ENCODE measurements at places on chromosomes 3 and 15. TPM values are rescaled to one million over a fixed set of nuclear protein-coding genes. Genes with fewer than 3 reads are reported as not detected.

GABRB3 gene
- total RNA-seq = 7.4 TPM

DNA sequence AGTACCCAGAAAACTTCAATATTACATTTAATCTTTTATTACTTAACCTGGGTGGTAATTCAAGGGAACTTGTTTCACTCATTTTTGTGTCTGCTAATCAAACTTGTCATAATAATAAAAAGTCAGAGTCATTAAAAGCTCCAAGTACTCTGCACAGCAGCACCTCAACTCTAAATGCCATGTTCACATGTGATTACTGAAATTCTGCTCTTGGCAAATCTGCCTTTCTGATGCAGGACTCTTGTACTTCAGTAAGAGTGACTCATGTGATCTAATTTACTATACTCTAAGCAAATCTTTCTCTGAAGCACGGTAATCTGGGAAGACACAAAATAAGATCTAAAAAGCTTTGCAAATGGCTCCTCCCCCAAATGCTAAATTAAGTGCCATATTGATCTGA, 6.4 kb downstream of the ROBO1 start:
- DNase-seq = no peak

DNA sequence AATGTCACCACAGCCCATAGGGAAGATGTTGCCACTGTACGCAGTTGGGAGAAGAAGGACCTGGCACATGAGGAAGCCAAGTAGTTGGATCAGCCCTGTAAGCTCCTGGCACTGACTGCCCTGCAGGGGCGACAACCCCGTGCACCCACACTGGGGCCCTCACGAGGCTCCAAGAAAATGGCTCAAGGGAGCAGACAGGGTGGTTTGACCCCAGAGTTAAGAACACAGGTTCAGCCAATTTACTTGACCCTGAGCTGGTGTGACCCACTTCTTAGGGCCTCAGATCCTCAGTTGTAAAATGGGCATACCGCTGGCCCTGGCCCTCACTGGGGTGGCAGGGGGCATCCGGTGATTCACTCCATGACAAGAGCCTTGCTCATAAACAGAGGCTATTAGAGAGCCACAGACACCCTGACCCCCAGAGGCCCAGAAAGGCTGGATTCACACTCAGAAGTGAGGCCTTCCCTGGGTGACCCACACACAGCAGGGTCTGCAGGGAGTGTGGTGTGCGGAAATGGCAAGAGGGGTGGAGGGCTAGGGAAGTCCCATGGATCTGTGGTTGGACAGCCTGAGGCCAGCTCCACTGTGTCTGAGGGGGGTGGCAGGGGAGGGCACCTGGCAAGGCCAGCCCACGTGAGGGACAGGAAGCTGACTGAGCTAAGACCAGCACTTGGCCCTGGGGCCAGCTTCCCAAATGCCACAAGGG, 1.7 kb upstream of the HHATL start:
- DNase-seq = peak; percentile 81

DNA sequence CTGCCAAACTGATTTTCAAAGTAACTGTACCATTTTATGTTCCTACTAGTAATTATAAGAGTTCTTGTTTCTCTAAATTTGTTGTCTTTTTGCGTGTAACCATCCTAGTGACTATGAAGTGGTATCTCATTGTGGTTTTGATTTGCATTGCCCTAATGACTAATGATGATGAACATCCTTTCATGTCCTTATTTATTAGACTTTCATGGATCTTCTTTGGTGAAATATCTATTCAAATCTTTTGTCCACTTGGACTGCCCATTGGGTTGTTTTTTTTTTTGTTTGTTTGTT, 3.6 kb downstream of the OXSR1 start:
- no peak for DNase-seq

DNA sequence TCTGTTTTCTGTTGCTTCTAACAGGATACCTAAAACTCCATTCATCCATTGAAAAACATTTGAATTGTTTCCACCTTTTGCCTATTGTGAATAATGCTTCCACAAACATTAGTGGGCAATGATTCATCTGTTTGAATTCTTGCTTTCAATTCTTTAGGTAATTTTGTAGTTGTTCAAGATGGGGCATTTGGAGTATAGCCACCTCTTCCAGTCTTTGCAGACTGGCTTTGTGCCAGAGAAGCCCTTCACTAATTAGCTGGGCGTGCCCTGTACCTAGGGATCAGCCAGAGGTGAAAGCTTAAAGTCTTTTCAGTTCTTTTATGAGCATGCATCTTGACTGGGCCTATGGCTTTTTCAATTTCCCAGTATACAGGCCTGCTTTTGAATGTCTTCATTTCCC, 10.9 kb downstream of the RTP1 start:
- DNase-seq = no peak

ZMYND10 gene
- total RNA-seq = 0.50 TPM

DNA sequence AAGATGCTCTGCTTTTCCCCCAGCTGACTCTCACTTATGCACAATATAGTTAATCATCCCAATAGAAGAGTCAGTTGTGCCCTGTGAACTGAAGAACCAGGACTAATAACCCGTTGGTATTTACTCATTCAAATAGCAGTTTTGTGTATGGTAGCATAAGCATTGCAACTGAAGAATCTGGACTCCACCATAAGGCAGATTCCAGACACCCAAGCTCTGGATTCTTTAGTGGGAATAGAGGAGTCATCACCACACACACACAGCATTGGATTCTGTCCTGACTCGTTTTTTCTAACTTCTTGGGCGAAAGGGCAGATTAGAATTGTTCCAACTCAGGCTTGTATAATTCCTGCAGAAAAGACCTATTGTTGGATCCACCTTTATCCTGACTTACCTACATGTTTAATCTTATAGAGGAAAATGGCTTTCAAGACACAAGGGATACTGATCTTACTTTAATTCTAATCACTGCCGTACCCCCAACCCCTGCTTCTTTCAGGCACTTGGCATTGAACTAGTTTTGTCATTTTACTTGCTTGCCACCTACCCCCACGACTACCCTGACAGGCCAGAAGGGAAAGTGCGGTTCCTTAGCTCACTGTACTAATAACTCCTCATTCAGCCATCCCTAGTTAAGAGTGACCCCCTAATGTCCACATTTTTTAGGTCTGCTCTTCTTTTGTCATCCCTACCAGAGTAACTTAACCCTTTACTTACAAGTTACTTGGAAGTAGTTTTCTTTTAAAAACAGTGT, 42.3 kb downstream of the NKIRAS1 start:
- no peak for DNase-seq

GRCh38 chr3:187873843-187874242, 128.6 kb upstream of the BCL6 start:
- no peak for DNase-seq

DNA sequence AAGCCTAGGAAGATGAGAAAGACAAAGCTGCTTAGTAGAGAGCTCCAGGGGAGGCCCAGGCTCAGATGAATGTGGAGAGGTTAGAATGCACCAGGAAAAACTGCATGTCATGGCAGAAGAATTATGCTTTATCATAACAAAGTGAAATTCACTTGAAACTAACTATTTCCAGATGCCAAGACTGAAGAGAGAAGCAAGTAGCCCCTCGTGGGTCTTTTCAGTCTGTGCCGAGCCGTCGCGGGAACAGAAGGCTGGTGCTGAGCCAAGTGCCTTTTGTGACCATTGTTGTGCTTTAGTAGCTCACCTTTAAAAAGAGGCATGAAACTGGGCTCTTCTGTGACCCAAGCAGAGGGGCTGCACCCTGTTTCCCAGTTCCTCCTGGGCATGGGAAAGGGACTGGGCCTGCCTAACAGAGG, 73.2 kb downstream of the CHDH start:
- no peak for DNase-seq

DNA sequence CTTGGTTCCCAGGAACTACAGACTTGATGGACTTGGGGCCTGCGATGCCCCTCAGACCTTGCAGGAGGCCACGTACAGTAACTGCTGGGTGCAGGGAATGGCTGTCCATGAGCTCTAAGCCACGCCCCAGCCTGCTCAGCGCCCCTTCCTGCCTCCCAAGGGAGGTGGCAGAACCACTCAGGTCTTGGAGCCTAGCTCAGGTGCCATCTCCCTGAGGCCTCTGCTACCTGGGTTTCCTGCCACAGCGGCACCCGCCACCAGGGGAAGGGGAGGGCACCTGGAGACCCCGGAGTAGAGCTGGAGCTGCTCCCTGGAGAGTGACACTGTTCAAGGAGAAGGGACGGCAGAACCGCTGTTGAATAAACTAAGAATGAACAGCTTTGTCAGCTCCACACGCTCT, 77.8 kb upstream of the RPL32 start:
- DNase-seq = no peak

- no peak for DNase-seq
These were observed 5.8 kb upstream of the DIS3L start for GRCh38 chr15:66287461-66288057.

GRCh38 chr3:159322322-159322939, 520.6 kb downstream of the MFSD1 start:
- DNase-seq = no peak

GRCh38 chr3:127984241-127984975, 67.8 kb upstream of the SEC61A1 start:
- DNase-seq = no peak

GRCh38 chr3:28081533-28081947, 159.9 kb upstream of the CMC1 start:
- DNase-seq = no peak

All from osteocyte (in vitro differentiated cells).